ENCODE measurements at places on chromosomes 3 and 15.

DNA sequence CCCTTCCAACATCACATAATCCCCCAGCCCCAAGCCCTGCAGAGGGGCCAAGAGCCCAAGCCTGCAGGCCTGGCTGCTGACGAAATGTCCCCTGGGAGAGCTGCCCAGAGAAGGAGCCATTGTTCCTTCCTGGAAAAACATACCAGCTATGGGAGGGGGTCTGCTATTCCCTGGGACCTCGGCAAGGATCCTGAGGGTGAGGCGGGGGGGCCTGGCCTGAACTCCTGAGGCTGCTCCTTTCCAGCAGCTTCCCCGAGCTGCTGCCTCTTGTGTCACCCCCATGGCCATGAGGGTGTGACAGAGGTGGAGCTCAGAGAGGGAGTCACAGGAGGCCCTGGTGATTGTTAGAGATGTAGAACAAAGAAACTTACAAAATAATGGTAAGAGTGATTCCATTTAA is 12.9 kb downstream of the LOXL1 start:
- DNase-seq = no peak

DNA sequence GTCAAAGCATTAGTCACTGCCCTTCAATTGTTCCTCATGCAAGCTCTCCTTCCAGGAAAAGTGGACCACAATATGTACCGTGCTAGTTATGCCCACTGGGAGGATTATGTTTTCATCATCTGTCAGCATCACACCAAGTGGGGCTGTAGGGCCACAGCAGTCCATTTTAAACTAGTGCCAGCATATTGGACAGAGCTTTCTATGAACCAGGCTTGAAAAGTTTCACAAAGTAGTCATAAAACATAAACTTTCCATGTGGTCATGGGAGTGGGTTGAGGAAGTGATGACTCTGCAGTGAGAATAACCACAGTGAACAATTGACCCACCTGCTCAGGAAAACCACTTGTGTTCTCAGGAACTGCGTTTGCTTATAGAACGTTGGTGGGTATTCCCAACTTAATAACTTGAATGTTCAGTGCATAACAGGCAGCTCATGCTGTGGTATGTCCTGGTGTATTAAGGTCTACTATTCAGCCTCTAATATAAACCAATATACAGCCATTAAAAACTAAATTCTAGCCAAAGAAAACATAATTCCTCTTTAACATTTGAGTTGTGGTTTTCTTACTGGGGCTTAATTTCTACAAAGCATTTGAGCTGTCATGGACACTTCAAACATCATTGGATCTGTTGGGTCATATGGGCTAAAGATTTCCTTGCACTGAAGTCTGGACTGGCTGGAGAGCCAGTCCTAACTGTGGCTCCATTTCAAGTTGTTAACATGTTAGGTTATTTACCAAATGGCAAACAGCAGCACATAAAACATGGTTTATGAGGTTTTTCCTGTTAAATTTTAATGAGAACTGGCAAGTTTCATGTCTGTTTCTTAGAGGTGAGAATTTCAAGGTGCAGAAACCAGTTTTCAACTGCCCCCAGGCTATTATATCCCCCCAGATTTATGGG is 274.1 kb downstream of the OTOL1 start:
- DNase-seq = no peak

GRCh38 chr3:132395126-132395525 is 22.2 kb upstream of the DNAJC13 start:
- DNase-seq = no peak

- DNase-seq = no peak
These were observed 9.1 kb upstream of the DIS3L start for GRCh38 chr15:66284271-66284670.

GRCh38 chr3:160163229-160163878 is 61.9 kb upstream of the C3orf80 start:
- no peak for DNase-seq

Measured in hippocampal formation (tissue), 2 donors.